ENCODE measurements at places on chromosomes 4 and X. TPM values are rescaled to one million over a fixed set of nuclear protein-coding genes. Genes with fewer than 3 reads are reported as not detected.

The ZMAT1 gene
- 4.5 TPM for total RNA-seq

The SAGE1 gene
- not detected for total RNA-seq

DNA sequence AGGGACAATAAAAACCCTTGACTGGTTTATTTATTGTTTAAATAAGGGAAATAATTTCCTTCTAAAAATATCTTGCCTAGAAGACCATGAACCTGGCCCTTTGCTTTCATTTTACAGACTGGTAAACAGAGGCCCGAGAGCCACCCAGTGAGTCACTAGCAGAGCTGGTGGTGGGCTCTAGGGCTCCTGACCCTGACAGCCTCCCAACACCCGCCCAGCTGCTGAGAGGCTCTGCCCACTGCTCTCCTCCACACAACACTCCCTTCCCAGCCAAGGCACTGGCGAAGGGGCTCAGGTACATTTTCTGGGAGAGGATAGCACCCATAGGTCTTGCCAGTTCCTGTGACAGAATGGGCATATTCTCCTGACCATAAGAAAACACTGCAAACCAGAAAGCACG lies 18.1 kb upstream of the PPEF2 start:
- no peak for DNase-seq

DNA sequence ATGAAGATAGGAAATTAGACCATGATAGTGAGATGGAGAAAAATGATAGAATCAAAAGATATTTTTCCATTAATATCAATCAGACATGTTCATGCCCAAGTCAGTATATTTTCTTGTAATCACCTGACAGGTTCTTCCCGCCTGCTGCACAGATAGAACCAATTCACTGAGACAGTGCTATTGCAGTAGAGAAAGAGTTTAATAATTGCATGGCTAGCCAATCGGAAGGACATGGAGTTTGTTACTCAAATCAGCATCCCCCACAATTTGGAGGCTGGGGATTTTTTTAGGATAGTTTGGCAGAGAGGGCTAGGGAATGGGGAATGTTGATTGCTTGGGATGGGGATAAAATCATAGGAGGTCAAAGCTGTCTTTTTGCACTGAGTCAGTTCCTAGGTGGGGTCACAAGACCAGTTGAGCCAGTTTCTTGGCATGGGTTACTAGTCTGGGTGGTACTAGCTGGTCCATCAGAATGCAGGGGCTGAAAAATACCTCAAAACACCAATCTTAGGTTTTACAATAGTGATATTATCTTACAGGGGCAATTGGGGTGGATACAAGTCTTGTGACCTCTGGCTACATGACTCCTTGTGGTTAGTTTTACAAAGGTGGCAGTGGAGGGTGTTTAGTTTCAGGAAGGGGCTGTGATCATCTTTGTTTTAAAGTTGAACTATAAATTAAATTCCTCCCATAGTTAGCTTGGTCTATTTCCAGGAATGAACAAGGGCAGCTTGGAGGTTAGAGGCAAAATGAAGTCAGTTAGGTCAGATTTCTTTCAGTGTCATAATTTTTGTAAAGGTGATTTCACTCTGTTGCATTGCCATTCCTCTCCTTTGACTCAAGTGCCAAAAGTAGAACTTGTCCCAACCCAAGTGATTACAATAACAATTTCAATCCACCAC lies 100.3 kb upstream of the PDE5A start:
- DNase-seq: no peak

The LINC00632 gene
- total RNA-seq: 12.6 TPM

GRCh38 chr4:54548831-54549460 lies 108.8 kb upstream of the KIT start:
- DNase-seq: no peak

- DNase-seq: no peak
Observed at GRCh38 chrX:102085706-102086105, 39.8 kb upstream of the TCEAL2 start.

The CCKAR gene
- 3.4 TPM for total RNA-seq

GRCh38 chr4:26959654-26960047 lies 99.0 kb downstream of the STIM2 start:
- DNase-seq: no peak

The ABLIM2 gene
- 9.5 TPM for total RNA-seq

DNA sequence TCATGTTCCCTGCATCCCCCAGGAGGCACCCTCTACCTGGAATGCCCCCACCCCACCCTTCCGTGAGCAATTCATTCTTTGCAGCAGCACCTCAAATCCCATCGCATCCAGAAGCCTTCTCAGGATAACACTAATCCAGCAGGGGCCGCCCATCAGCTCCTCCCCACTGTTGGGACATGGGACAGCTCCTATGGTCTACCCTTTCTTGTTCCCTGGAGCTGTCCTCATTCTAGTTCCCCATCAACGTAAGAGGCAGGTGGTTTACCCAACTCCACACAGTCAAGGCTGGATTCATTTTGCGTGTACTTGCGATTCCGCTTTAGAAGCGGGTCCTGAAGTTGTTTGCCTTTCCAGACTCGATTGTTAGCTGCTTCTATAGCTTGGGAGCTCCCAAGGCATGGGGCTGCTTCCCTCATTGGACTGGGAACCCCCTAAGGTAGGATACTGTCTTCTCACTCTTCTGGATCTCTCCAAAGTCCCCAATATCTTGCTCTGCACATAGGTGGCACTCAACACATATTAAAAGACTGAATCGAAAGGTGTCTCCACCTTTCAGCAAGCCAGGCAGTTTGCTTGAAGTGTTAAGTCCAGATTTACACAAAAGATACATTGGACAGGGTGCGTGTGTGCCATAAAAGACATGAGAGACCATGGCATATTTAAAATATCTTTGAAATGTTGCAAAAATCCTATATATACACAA lies 942 bp upstream of the APLN start:
- peak; percentile 17 for DNase-seq

DNA sequence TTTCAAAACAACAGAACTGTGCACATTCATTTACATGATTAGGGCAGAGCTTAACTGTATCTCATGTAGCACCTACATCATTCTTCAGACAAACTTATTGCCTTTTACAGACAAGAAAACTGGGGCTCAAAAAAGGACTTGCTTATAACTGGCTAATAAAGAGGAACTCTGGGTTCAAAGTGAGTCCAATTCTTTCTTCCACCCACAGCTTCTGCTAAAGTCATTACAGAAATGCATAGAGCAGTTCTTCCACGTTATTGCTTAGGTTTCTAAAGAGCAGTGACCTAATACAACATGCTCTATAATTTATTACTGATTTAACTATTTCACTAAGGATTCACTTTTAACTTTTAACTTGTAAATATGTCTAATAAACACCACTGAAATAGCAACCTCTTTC lies 60.6 kb downstream of the ELOVL6 start:
- no peak for DNase-seq

DNA sequence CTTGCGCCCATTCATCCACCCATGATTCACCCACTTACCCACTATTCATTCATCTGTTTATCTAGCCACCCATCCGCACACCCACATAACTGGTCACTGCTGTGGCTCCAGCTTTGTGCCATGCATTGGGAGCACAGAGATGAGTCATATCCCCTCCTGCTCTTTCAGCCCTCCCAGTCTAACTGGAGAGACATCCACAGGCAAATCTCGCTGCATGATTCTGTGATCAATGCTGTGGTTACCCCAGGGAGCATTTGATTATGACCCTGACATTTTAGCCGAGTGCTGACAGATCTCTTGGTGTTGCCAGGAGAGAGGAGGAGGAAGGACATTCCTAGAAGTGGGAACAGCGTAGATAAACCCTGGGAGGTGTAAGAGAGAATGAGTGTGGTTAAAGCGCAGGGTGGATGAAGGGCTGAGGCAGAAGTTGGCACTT lies 10.4 kb upstream of the PORCN start:
- no peak for DNase-seq

The OTUD6A gene
- not detected for total RNA-seq

- DNase-seq: no peak
Observed at GRCh38 chr4:8115916-8116315, 42.7 kb downstream of the ABLIM2 start.

The TREX2 gene
- 2.3 TPM for total RNA-seq

DNA sequence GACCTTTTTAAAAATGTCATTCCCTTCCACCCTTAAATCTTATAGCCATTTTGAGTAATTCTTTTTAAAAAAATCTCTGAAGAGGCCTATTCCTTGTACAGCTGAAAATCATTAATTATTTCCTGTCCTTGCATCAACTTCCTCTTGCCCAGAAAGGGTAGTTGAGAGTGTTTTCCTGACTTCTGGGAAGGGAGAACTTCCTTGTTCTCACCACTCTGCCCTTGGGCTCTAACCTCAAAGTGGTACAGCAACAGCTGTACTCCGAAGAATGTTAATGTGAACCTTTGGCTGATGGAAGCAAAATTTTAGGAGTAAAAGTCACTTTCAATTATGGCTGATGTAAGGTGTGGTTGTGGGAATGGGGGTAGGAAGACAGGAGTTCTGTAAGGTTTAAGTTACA lies 15.1 kb upstream of the FABP2 start:
- DNase-seq: no peak

DNA sequence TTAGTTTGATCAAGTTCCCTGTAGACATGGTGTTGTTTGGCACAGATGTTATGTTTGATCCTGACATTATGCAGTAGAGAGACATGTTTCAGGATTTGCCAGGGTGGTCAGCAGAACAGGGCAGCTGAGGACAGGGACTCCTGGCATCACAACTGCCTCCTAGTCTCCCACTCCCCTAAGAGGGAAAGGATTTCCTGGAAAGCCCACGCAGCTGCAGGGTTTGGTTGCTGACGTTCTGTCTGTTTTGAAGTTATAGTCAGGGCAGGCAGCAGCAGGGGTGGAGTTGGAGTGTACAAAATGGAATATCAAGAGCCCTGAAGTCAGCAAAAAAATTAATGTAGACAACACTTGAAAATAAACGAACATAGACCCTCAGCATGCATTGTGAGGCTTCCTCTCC lies 125.4 kb downstream of the CPE start:
- DNase-seq: no peak

- no peak for DNase-seq
Observed at GRCh38 chrX:18983666-18984380, at the start of gene PHKA2. TSS of gene PHKA2 (minus strand) at chrX:18984114. CDS start at chrX:18983932, 182 bp downstream.

Data from esophagus muscularis mucosa (tissue), 4 donors.